Activated CD4-positive, alpha-beta memory T cell treated with anti-CD3 and anti-CD28 coated beads for 36 hours (primary cell): ENCODE measurements at places on chromosomes 7 and 10.

DNA sequence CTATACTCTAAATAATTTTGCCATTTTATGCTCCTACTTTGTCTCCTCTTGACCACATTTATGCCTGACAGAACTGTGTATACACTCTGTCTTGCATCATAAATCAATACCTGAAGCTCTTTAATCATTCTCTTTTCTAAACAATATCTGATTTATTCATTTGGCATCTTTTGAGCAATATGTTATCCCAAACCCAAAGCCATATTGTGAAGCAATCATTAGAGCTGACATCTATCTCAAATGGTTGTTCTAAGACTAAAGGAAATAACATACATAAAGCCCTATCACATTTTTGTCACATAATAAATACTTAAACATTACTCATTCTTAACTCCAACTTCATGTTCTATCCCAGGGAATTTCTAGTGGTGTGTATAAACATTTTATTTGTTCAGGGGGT lies 717.6 kb downstream of the SORCS1 start:
- DNase-seq, result no peak

DNA sequence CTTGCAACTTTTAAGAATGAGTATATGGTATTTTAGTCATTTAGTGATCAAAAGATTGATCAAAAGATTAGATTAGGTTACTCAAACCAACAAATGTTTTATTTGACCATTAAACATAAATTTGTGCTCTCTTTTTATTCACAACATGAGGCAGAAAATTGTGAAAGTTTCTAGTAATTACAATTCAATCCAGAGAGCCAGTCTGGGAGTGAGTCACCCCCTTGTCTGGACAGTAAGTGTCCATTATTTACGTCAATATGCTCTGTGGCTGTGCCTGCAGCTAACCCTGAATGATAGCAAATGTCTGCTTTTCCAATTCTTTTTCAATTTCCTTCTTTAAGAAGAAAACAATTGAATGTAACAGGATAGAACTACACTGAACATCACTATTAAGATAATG lies 27.9 kb downstream of the GNG11 start:
- DNase-seq, result no peak

GRCh38 chr10:70778267-70778924 lies 6.8 kb downstream of the TBATA start:
- no peak for DNase-seq

- DNase-seq, result no peak
Measured at GRCh38 chr7:33796538-33796937, 108.8 kb upstream of the BMPER start.
